NCI-H146 (cell line): ENCODE measurements at places on chromosomes 6 and 20.
A peak's percentile ranks its signal among the peaks of the same experiment; 100 is the strongest.

DNA sequence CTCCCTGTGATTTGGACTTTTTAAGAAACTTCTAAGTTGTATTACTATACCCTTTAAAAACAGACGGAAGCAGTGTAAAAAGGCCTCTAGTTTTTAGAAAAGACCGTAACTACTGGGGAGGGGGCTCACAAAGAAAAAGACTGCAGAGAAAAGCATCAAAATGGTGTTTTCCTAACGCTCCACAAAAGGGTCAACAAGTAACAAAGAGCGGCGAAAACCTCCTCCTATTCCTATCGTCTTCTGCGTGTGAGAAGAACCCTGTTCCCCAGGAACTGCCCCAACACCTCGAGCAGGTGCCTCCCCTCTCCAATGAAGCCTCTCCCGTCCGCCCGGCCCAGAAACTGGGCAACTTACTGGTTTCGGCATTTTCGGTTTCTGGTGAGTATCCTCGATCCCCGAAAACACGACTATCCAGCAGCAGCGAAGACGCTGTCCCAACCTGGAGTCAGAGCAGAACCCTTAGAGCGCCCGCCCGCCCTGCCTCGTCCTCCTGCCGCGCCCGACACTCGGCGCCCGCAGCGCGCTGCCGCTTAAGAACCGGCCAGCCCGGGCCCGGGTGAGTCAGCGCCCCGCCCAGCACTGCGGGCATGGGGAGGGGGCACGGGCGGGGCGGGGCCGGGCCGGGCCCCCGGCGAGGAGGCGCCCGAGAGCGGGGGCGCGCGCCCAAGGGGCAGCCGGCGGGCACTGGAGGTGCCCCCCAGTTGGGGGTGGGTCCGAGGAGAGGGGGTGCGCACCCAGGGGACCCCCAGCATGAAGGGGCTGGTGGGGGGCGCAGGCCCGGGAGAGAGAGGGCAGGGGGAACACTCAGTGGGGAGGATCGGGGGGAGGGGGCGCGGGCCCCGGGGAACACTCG, 1.2 kb downstream of the EZR start:
- peak; percentile 90 for DNase-seq

DNA sequence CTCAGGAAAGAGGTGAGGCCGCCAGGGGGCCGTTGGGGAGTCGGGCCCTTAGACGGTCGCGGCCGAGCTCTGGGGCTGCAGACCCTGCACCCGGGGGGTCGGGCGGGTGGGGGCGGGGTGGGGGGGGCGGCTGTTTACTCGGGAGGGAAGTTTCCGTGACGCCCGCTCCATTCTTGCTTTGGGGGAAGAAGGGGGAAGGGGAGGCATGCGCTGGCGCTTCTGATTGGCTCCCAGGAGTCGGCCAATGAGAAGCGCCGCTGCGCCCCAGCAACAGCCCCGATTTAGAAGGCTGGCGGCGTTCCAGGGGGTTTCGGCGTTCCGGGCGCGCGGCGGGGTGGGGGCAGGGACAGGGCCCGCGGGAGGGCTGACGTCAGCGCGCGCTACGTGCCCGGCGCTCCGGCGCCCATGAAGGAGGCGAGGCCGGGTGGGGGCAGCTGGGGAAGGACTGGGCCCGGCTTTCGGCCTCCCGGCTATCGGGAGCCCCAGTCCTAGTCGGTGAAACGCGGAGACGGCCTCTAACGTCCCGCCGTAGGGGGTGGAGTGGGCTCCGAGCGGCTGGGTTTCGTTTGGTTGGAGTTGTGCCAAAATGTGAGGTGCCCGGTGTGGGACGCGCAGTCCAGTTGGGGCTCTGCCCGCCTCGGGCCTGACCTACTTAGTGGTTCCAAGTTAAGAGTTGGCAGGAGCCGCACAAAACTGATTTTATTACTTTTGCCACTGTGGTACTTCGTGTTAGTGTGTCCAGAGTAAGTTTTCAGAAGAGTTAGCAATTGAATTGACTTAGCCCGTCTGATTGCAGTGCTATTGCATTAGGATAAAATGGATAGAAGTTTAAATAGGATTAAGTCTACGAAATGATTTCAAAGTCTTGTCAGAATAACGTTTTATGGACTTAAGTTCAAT, 1.1 kb downstream of the PNRC1 start:
- peak; percentile 97 for DNase-seq

GRCh38 chr6:163288915-163289314, 125.6 kb upstream of the QKI start:
- DNase-seq = no peak

GRCh38 chr20:45937765-45938164, 3.3 kb downstream of the PCIF1 start:
- no peak for DNase-seq

DNA sequence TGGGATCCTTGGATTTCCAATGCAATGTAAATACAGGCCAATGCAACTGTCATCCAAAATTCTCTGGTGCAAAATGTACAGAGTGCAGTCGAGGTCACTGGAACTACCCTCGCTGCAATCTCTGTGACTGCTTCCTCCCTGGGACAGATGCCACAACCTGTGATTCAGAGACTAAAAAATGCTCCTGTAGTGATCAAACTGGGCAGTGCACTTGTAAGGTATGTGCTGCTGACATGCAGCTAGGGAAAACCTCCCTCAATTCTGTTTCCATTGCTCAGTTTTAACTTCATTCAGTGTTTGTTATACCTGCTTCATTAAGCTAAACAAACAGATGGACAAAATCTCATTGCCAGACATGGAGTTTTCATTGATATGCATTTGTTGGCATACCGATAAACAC, 397.1 kb downstream of the ARHGAP18 start:
- DNase-seq = no peak

- no peak for DNase-seq
Observed at GRCh38 chr20:37343212-37343993, 2.5 kb upstream of the SRC start.

- DNase-seq = peak; percentile 27
Observed at GRCh38 chr6:33201147-33201545, 479 bp downstream of the SLC39A7 start.

- no peak for DNase-seq
Observed at GRCh38 chr20:36549942-36550789, 8.8 kb downstream of the MYL9 start.

DNA sequence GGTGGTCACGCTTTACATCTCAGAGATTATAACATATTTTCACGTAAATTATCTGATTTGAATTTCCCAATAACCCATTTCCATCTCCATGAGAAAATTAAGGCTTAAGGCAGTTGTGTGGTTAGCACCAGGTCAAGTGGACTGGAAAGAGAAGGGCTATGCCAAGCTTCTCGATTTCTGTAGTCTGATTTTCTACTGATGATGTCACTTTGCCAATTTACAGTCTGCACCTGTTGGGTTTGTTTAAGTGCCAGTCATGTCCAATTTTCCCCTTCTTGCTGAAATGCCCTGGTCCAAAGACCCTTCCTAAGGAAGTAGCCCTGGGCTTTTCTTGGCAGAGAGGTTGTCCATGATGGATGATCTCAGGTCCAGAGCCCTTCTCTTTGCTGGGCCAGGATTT, 562.3 kb upstream of the BTBD3 start:
- DNase-seq = no peak

GRCh38 chr6:117276778-117277316, 11.5 kb downstream of the VGLL2 start:
- no peak for DNase-seq

DNA sequence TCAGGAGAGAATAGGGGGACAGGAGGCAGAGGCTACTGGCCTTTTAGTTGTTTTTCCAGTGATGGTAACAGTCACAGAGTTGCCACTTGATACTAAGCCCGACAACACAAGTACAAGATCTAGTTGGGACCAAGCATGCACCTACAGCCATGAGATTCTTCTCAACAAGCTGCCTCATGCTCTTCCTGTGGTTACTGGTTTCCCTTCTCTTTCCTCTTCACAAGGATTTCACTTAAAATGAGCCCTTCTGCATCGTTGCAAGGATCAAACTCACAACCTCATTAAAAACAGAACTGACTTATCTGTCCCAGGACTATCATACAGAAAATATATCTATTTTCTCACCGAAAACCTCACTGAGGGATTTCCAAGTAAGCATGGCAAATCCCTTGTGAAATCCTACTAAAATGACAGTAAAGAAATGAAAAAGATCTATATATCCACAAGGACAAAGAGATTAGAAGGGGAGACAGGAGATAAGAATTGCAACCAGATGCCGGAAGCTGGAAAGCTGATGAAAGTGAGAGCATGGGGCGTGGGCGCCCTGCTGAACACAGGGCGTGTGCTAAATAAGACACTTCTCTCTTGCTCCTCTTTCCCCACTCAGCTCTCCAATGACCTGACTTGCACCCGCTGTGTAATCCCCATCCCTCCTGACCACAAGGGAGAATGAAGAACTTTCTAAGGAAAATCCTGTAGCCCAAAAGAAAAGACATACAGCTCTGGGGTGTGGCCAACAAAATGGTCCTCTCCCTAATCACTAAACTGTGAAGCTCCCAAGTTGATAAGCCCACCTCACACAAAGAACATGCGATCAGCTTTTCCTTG, 13.4 kb downstream of the MTFR2 start:
- no peak for DNase-seq

DNA sequence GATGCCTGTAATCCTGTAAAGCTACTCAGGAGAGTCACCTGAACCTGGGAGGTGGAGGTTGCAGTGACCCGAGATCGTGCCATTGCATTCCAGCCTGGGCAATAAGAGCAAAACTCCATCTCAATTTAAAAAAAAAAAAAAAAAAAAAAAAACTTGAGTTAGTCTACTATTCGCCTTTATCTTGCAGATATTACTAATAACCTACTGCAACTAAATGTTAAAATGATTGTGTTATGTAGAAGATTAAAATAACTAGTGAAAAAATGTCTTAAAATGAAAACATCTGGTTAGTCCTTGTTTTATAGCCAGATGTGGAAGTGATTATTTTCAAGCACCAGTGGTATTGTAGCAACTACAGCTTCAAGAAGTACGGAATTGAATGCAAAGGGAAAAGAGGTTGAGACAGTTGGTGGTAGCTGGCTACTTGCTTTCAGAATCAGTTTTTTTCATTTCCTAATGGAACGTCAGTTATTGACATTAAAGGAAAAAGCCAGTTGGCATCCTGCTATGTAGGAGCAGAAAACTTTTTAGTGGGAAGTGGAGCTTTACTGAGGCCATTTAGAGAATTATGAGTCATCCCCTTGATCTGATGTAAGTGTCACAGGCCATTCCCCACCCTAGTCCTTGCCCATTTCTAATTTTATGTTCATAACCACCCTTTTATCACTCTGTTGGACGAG, 43.8 kb upstream of the DYNLRB1 start:
- no peak for DNase-seq

GRCh38 chr6:31479933-31480535, 17.9 kb upstream of the MICB start:
- no peak for DNase-seq

DNA sequence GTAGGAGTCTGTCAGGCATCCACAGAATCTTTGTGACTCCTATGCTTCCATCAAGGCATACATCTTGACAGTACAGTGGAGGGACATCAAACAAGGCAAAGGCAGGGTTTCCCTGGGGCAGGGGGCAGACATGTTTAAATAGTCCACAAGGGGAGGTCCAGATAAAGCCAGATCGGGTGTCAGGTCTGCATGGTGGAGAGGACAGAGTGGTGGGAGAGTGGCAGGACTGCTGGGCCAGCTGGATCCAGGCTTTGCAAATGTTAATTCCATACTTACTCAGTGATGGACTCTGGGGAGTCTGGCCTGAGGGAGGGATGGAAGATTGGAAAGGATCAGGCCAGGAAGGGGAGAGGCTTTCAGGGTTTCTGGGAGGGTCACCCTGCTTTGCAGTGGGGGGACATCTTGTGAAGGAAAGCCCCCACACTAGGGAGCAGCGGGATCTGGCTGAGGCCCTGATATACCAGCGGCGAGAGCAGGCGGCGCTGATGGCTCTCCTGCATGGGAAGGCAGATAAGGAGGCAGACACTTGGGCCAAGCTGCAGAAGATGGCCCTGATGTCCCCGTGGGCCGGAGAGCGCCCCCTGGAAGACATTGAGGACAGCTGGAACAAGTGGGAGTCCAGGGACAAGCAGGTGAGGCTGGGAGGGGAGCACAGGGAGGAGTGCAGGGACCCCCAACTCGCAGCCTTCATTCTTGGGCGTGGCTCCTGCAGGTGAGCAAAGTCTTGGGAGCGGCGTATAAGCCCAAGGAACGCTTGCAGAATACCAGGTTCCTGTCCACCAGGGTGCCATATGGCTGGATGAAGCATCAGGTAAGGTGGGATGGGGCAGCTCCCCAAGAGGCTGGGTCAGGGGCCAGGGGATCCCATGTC, 44.6 kb downstream of the SUN5 start:
- DNase-seq = no peak

DNA sequence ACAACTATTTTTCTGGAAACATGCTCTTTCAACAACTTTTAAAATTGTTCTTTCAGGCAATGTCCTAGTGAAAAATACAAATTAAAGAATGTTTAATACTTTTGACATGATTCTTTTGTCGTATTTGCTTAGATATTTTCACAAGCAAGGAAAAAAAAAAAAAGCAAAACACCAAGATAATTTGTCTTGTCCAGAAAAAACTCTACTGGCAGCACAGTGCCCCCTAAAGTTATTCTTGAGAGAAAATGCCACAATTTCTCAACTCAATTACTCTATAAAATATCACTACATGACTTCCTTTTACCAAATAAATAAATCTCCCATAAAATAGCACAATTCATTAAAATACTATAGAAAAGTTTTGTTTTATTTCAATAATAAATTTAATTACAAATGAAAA, 652.5 kb upstream of the EPHA7 start:
- peak; percentile 24 for DNase-seq

DNA sequence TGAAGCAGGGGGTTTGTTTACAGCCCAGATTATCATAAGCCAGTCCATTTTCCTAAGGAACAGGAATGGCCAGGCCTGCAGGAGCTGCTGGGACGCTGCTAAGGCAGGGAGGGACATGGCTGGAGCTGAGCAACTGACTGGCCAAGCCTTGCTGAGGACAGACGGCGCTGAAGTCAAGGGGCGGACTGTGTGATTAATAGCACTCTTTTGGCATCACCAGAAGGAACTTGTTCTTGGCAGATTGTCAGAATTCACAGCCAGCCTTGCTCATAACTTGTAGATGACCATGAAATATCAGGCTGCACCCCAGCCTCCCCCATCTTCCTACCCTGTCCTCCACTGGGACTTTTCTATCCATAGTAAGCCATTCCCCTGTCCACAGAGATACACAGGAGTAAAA, 218.8 kb upstream of the RNF24 start:
- no peak for DNase-seq

DNA sequence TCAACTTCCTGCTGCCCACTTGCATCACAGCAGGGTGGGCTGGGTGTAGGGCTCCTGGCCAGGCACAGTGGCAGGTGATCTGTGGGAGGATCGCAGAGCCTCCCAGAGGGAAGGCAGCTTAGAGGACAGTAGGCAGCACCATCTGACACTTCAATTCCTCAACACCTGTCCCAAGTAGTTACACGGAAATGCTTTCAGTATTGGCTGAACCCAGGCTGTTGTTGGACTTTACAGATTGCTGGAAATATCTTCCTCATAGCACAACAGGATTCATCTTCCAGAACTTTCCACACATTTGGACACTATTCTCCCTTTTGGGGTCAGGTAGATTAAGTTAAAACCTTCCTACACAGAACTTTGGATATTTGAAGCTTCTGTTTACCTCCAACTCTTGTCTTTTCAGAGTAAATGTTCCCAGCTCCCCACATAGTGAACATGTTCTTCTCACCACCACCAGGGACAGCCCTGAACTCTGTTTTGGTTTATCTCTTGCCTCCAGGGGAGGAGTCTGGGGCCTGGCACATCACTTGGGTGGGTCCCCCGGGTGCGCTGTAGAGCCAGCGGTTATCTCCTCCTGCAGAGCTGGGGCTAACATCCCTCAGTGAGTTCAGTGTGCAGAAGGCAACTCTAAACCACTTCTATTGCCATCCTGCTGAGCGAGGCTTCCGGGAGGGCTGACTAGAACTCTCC, 3.5 kb upstream of the SLC22A2 start:
- no peak for DNase-seq

GRCh38 chr6:34524499-34524898, 31.6 kb downstream of the SPDEF start:
- no peak for DNase-seq
